NCI-H510A (cell line): ENCODE measurements at places on chromosomes 3 and 15.
A peak's percentile ranks its signal among the peaks of the same experiment; 100 is the strongest.

DNA sequence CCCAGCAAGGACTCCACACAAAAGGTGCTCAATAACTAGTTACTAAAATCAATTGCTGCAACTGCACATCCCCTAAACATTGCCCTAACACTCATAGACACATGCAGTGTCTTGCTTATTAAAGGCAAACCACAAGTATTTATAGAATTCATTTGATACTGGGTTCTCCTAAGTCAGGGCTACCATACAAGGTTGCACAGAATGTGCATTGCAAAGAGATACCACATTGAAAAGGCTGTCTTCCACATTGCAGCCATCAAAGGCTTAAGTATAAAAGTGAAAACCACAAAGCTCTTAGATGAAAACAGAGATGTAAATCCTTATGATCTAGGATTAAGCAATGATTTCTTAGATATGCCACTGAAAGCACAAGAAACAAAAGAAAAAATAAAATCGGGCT lies 33.6 kb upstream of the TOPAZ1 start:
- DNase-seq, result no peak

DNA sequence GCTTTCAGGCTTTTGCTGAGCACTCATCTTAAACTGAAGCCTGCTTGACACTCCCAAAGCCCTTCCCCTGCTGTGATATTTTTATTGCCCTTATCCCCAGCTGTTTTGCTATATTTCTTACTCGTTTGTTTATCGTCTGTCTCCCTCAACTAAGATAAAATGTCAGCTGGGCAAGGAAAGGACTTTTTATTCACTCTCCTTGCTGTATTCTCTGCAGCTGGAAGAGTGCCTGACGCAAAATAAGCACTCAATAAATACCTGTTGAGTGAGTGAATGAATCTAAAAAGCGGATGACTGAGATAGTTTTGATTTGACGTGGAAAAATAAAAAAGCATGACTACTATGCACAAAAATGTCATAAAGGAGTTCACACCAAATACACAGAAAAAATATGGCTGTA lies 84.8 kb upstream of the POMGNT2 start:
- no peak for DNase-seq

DNA sequence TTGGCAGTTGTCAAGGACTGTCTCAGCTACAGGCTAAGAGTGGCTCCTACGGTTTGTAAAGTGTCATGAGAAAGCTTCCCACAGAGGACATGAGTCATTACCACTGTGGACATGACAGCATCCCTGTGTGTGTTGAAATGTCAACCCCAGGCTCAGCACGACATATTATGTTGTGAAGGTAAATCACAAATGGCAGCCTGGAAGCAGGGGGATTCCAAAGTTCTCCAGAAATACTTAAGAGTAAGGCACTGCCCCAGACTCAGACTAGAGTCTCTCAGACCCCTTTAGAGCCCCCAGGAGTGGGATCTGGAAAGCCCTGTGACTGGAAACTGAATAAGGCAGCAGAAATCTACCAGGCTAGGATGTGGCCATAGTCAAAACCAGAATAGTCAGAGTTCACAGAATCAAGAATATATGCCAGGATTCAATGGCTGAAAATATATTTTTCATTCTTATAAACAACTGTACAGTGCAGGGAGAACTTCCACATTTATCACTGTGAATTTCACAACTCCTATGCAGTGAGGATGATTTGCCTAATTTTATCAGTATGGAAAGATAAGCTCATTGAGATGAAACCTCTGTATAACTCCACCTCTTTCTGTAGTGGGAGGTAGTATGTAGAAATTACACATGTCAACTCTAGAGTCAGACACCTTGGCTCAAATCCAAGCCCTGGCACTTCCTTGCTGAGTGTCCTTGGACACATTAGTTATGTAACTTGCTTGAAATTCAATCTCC lies 237.1 kb upstream of the CFAP20DC start:
- DNase-seq, result no peak

- DNase-seq, result no peak
These were observed 10.1 kb downstream of the FAM131A start for GRCh38 chr3:184347321-184348056.

DNA sequence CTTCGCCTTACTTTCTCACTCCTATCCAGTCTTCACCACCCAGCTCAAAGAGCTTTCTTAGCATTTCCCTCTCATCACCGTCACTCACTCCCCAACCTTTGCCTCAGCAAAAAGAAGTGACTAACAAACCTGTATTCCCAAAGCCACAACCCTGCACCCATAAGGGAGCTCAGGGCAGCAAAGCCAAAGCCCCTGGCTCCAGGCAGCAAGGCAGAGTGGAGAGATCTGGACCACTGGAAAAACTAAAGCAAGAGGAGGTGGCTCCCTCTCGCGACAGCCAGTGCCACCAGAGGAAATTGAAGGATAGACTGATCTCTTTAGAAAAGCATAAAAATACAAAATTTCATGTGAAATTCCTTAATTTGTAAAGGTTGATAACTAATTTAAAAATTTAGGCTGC lies 25.1 kb upstream of the CDCP1 start:
- no peak for DNase-seq

DNA sequence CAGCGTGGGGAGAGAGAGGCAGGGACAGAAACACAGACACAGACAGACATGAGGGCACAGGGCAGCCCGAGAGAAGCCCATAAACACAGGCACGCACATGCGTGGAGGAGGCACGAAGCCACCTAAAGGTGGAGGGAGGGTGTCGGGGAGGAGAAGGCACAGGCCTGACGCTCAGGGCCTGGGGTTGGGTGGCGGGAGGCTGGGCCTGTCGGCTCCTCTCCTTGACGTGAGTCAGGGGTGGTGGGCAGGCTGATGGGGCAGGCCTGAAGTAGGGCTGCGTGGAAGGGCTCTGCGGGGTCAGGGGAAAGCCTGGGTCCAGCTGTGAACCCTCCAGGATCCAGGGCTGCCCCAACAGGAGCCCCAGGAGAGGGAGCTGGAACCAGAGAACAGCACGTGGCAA lies 74.2 kb downstream of the EPHB3 start:
- DNase-seq, result no peak

DNA sequence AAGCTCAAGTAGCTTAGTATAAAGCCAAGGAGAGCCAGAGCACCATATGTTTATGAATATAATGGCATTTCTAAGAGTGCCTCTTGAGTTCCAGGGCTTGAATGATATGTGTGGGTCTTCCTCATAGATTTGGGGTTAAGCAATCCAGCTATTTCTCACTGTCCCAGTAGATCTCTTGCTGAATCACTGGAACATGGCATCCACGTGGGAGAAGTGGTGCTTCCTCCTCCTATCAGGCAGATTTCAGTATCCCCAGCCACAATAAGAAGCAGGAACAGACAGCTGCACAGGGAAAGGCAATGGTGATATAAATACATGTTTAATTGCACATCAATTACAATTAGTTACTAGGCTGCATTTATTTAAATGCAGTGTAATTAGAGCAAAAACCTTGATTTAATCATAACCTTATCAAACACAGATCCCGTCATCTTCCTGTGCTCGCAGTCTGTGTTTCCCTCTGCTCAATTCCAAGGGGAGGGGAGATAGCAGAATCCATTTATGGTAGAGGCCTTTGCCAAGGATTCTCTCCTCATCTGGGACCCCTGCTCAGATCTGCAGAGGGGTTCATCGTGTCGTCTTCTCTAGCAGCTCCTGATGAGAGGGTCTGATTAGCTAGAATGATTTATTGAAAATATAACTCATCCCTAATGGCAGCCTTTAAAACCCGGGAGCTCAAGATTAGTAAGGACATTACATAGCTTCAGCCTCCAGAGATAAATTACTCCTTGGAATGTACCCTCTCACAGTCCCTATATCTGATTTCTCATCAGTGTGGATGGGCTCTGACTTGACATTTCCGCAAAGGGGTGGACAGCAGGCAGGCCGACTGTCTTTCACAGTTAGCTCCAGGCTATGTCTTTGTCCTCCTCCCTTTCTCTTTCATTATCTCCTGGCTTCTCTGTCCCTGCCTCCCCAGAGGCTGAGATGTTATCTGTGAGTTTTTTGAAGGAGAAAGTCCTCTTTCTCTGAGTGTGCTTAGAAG lies 775.9 kb downstream of the AGBL1 start:
- no peak for DNase-seq

GRCh38 chr3:32438596-32439344 lies 47.1 kb downstream of the CMTM7 start:
- no peak for DNase-seq

DNA sequence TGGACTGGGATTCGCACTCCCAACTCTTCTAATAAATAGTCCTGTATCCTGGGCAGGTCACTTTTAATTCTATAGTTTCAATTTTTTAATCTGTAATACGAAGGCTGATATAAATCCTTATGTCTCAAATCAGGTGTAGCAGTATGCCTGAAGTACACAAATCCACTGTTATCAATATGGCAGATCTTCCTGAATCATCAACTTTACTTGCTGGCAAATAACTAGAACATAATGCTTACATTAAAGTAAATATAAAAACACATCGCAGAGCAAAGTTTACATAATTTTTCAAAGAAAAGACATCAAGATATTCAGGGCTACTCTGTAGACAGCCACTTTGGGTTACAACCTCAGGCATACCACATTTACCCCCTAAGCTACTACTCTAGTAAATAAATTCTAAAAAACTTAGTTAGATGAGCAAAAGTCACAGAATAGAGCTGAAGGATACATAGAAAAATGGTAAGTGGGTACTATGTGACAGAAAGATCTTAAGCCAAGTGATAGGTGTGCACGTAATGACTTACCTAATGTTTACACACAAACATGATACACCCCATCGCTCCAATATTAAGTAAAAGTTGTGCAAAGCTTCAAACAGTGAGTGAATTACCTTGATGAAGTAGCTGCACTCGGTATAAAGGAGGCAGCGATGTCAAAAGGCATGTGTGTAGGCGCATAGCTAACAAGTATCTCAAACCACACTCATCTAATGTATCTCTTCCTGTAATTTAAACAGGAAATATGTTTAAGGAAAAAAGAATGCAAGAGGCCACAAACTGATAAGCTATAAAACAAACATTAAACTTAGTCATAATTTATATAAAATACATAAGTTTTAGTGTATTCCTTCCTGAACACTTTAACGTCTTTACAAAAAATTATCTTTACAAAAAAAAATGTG lies 127.9 kb downstream of the DMXL2 start:
- no peak for DNase-seq

GRCh38 chr3:28948685-28949084 lies 332.2 kb upstream of the RBMS3 start:
- no peak for DNase-seq

GRCh38 chr15:94621736-94622135 lies 390.4 kb downstream of the MCTP2 start:
- no peak for DNase-seq

- DNase-seq, result no peak
These were observed 348.7 kb downstream of the LSAMP start for GRCh38 chr3:116096631-116097030.

DNA sequence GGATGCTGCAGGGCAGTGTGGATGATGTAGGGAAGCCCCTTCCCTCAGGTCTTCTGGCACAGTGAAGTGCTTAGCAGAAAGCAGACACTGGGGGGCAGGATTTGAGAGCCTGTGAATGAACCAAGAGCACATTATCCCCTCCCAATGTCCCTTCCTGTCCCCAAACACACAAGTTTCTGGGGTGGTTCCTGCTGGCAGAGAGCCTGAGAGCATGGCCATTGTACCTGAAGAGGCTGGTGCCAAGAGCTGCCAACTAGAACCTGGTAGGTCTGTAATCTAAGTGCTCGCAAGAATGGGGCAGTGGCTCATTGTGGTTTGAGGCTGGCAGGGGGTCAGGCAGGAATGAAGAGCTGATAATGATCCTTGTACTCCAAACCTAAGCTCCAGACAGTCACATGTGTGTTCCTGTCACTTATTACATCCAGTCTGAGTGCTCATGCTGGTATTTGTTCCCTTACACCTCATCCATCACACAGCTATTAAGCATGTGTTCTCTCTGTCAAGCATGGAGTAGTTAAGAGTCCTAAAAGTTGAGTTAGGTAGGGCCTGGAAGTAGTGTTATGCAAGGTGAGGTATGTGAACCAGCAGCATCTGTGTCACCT lies 6.7 kb upstream of the CCR1 start:
- peak; percentile 22 for DNase-seq

DNA sequence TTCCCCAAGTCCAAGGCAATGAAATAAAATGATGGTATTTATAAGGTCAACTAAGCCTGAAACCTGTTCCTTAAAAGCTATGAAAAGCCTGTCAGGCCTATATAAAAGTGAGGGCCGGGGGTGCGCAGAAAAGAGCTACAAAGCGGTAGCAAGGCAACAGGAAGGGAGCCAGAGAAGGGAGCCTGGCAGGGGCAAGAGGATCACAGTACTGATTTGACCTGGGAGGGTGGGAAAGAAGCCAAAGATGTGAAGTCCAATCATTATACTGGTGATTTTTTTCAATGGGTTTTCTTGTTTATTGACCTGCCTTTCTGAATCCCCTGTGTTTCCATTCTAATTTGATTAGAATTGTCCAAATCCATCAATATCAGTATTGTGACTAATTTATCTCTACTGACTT lies 64.3 kb upstream of the STT3B start:
- no peak for DNase-seq

DNA sequence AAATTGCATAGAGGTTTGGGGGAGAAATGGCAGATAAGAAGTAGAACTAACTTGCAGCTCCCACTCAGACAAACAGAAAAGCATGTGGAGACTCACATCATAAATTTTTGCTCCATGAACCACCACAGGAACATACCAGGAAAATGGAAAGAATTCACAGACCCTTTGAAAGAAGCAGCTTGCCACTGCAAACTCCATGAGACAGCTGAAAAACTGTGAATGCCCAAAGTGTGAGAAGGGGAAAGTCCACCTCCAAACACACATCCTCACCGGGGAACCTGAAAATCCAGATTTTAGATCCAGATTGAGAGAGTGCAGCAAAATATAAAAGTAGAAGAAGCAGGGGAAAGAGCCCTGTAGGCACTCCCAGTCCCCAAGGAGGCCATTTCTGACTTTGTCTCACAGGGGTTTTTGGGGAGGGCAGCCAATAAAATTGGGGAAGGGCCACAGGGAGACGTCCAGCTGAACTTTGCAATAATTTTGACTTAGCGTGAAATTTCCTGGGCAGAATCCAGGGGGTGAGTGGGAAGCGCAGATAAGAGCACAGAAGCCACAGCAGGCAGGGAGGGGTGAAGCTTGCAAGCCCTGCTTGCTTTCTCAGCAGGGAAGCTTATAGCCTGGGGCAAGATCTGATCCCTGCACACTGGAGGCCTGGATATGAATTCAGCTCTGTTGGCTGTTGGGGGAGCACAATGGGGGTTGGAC lies 183.4 kb upstream of the UBE2E2 start:
- no peak for DNase-seq

DNA sequence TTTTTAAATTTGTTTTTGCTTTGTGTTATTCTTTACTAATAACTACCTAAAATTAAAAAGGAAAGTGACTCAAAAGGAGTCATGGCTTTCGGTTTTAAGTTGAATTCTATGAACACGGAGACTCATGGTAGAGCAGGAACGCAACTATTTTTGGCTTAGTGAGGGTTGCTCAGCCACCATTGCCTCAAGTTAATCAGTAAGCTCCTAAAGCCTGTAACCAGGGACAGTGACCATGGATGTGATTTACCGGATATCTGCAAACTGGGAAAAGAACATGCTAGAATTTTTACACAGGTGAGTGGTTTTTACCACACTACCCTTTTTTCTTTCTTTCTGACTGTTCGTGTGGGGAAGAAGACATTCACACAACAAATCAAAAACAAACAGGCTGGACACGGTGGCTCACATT lies 11.8 kb downstream of the SLC12A8 start:
- no peak for DNase-seq
